ENCODE measurements at places on chromosomes 3 and 15.

DNA sequence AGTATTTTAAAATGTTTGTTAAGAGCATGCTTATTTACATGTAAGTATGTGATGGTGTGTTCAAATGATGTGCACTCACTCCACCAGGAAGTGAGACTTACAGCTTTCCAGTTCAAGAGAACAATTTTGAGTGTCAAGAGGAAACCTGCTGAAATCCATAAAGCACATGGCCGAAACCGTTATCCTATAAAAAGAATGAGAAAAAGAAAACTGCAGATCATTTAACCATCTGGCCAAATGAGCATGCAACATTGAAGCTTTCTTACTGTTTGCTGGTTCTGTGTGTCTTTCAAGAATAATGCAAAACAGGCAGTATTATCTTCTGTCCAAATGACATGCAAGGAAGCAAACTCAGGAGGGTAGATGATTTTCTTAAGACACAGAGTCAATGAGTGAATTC lies 26.3 kb downstream of the GABRR3 start:
- no peak for DNase-seq

- DNase-seq = no peak
These were observed 152.9 kb upstream of the GOLIM4 start for GRCh38 chr3:168248383-168249204.

DNA sequence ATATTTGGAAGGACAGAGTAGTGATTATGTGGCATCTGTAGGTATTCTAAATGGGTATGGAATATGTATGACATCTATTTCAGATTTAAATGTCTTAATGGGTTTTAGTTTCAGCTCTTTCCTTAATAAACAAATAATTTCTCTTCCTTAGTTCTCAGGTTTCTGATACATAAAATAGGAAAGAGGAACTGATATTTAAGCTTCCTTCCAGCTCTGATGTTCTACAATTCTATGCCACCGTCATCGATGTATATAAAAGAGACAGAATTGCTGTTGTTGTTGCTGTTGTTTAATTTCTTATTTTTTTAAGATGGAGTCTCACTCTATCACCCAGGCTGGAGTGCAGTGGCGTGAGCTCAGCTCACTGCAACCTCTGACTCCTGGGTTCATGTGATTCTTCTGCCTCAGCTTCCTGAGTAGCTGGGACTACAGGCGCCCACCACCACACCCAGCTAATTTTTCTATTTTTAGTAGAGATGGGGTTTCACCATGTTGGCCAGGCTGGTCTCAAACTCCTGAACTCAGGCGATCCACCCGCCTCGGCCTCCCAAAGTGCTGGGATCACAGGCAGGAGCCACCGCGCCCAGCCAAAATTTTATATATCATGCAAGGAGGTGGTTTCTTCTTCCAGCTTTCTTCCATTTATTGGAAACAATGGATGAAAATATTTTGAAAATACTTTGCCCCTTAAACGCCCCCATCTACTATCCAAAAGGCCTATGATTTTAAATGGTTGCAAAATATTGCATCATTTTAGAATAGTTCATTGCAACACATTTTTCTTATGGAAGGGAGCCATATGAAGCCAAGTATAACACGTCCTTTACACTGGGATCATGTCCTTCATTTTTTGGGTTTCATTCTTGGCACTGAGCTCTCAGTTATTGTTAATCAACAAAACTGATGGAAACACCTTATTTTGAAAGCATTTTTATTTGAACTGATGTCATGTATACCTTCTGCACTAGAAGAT lies 13.9 kb upstream of the C15orf61 start:
- no peak for DNase-seq

DNA sequence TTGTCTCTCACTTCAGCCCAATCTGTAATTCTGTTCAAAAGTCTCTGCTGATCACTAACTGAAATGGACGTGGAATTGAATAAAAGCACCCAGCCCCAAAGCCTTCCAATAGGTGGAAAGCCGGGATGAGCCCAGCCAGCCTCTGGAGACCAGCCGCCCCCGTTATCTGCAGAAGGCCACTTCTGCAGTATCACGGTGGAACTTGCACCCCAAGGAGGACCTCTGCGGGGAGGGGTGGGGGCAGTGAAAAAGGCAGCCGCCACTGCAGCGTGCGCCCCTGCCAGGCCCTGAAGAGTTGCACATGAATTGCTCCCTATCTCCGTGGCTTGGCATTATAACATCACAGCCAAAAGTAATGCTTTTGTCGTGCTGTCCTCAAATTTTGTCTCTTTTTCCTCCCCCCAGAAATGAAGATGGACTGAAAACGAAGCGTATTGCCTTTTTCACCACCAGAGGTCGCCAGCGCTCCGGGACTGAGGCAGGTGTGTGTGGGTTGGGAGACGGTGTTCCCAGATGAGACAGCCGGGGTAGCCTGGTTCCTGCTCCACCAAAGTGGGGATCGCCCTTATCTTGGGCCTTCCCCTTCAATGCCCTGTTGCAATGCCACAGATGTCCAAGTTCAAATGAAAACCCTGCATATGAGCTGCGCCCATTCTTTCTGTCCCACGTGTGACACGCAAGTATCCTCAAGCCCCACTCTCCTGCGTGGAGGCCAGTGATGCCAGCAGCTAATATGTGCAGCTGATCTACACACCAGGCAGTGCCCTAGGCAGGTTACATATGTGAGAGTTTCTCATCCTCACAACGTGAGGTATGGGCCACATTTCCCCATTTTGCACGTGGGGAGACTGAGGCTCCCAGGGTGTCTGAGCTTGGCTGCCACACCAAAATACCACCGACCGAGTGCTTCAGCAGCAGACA lies 96.0 kb downstream of the LRRK1 start:
- peak; percentile 67 for DNase-seq

GRCh38 chr3:124063197-124063909 lies 71.4 kb upstream of the ROPN1 start:
- no peak for DNase-seq

GRCh38 chr15:52714968-52715367 lies 35.8 kb upstream of the ATOSA start:
- DNase-seq = no peak

DNA sequence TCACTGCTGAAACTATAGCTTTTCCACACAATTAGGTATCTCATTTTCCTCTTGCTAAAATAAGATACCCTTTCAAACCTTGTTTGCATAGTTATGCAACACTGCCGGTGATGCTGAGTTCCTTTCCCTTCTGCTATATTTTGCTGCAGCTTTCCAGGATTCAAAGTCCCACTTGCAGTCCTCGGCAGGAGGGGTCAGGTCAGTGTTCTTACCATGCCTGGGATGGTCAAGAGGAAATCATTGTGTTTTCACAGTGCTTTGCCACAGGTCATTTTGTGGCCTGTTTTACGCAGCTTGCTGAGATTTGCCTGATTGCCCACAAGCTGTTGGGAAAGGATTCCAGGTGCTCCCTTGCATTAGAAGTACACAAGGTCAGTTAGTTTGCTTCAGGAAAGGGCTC lies 156.9 kb downstream of the B3GALNT1 start:
- DNase-seq = no peak

DNA sequence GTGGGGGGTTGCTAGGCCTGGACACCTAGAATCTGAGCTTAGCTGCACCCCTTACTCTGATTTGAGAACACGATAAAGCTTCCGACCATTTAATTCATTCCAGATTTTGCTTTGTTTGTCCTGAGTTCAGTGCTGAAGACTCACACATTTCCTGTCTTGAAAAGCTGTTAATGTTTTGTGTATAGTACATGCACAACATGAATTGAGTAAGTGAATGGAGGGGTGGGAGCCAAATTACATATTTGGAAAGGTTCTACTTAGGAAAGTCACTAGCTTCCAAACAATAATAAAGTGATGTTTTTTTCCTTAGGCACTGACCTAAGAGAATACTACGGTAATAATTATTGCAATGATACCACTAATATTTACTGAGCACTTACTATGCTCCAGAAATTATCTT lies 955.2 kb upstream of the NR2F2 start:
- no peak for DNase-seq

- no peak for DNase-seq
These were observed 12.6 kb upstream of the HRG start for GRCh38 chr3:186653080-186653707.

DNA sequence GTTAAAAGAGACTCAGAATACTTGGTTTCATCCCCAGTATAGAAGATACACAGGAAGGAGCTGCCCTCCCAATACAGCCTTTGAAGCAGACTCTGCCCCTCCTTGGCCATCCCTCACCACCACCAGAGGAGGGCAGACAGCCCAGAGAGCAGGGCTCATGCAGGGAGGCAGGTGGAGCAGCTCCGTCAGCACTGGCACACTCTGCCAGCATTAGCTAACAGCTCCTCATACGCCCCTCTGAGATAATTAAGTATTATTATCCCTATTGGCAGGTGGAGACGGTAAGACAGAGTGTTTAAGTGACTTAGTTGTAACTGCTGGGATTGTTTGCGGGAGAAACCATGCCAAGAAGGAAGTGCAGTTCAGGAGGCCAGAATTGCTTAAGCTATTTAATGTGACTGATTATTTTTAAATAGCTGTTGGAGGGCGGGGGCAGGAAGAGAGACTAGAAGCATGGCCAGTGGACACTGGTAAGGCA lies 434.0 kb downstream of the EPHB1 start:
- DNase-seq = no peak

DNA sequence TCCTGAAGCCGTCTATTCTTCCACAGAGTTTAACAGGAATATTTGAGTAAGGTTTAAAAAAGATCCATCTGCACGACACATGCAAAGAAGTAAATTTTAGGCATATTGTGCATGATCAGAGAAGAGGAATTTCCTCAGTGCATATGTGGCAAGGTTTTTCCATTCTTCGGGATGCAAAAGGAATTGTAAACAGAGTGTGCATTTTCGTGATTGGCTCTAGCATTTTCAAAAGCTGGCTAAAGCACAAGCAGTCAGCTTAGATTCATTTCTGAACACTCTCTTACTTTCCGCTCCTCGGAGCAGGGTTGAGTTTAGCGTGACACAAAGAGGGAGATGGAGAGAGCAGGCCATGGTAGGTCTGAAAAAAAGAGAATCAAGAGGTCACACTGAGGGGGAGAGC lies 128.2 kb downstream of the ADAMTS9 start:
- DNase-seq = no peak

DNA sequence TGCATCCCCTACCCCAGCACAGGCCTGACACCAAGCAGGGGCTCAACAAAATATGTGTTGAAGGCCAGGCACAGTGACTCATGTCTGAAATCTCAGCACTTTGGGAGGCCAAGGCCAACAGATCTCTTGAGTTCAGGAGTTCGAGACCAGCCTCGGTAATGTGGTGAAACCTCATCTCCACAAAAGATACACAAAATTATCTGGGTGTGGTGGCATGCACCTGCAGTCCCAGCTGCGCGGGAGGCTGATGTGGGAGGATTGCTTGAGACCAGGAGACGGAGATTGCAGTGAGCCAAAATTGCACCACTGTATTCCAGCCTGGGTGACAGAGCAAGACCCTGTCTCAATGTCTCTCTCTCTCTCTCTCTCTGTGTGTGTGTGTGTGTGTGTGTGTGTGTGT lies 30.7 kb upstream of the CYP11A1 start:
- no peak for DNase-seq

GRCh38 chr3:71149959-71150954 lies 433.3 kb downstream of the FOXP1 start:
- no peak for DNase-seq

DNA sequence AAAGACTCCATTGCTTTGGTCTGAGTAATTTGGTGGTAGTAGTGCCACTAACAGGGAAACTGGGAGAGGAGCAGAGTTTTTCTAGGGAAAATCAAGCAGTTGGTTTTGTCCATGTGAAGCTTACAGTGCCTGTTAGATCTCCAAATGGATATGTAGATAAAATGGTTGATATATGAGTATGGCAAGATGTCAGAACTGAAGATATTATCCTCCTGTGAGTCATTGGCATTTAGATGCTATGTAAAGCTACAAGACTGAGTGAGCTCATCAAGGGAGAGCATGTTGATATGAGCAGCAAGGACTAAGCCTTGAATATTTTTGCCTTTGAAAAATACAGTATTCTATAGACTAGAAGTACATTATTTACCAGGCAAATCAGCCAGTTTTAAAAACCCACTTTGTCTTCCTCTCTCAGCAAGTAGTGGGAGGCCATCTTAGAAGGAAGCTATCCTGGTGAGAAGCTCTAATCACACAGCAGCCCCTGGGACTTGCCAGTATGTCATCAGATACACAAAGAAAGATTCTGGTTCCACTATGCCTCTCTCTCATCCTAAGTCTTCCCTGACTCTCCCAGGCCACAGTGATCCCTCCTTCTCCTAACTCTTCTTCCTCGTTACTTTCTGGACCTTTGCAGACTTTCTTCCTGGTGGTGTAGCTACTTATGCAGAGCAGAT lies 77.4 kb upstream of the ANKRD28 start:
- no peak for DNase-seq

- DNase-seq = no peak
These were observed 64.8 kb upstream of the RAP2B start for GRCh38 chr3:153097213-153097612.

DNA sequence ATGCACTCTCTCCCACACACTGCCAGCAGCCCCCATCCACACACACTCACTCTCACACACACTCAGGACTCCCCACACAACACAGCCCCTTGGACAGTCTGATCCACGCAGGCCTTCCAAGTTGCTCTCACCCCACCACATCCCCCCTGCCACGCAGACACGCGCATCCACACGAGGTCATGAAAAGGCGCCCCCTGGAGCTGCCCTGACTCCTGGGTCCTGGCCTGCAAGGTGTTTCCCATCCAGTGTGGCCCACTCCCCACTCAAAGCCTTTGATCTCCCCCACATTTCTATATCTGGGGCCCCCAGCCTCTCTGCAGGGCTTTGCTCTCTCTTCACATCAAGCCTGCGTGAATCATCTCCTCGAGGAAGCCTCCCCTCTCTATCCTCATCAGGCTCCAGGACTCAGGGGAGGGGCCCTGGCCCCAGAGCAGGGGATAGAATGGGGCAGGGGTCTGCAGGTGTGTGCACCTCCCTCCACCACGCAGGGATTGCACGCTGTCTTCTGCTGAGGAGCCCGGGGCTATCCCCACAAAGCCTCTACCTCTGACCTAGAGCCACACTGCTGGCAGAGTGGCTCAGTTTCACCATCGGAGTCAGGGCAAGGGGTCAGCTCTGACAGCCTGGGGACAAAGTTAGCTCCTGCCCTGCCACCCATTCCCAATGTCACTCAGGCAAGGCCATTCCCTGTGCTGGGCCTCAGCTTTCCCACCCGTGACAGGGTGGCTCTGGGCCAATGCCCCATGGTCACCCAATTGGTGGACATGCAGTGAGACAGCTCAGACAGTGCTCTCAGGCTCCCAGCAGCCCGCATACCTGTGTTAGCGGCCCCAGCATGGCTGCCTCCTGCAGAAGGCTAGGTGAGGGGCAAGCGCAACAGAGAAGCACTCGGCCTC lies 6.4 kb downstream of the MYL3 start:
- DNase-seq = no peak
